RWPE2 (cell line): ENCODE measurements at places on chromosomes 1 and 21.

DNA sequence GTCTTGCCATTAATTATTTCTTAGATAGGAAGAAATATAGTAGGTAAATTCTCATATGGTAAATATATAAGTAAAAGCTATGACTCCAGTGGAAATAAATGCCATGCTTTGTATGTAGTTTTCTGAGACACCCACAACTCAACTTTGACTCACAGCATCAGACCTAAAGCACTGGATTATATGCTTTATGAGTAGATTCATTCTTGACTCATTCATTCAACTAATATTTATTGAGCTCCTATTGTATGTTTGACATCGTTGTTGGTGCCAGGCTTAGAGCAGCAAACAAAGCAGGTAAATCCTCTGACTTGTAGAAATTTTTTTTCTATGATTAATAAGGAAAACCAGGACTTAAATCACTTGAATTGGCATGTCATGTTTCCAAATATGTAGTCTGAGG, 211.4 kb downstream of the PTPRC start:
- no peak for DNase-seq

GRCh38 chr1:86450847-86451246, 17.9 kb upstream of the CLCA1 start:
- DNase-seq: no peak

DNA sequence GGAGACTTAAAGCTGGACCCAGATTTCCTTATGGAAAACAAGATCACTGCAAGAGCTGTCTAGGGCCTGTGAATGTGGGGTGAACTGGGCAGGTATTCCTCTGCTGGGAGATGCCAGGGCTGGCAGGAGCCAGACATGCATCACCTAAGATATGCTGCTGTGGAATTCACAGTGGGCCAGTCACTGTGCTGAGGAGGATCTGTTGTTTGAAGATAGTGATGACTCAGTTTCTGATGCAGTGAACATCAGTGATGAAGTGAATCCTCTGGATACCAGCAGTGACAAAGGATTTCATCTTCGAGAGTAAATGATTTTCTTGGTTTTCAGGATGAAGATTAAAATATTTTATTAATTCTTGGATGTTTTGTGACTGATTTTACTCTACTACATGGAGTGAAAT, 29.9 kb upstream of the CAMSAP2 start:
- no peak for DNase-seq

GRCh38 chr1:3520419-3521378, 66.2 kb downstream of the ARHGEF16 start:
- DNase-seq: no peak

GRCh38 chr1:117838911-117839310, 90.5 kb downstream of the GDAP2 start:
- no peak for DNase-seq

GRCh38 chr1:81733480-81733879, 67.3 kb upstream of the ADGRL2 start:
- DNase-seq: no peak

GRCh38 chr1:101264697-101265096, 27.9 kb downstream of the S1PR1 start:
- DNase-seq: no peak

GRCh38 chr1:152495066-152495675, 15.4 kb upstream of the LCE5A start:
- DNase-seq: no peak

GRCh38 chr1:22530715-22531114, 32.6 kb upstream of the EPHA8 start:
- no peak for DNase-seq

DNA sequence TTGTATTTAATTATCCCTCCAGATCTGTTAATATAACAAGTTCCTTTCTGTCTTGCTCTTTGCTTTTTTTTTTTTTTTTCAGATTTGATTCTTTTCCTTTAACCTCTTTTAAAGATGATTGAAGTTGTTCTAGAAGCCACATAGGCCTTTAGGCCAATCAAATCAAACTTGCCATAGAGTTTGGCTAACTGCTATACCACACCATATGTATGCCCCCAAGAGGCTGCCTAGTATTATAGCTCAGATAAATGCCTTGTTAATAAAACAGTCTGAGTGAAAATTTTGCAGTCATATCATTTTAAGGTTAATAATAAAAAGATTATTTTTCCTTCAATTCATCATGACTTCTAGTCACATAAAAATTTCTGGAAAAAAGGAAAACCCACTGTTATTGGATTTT, 696.0 kb upstream of the CHRM3 start:
- no peak for DNase-seq

DNA sequence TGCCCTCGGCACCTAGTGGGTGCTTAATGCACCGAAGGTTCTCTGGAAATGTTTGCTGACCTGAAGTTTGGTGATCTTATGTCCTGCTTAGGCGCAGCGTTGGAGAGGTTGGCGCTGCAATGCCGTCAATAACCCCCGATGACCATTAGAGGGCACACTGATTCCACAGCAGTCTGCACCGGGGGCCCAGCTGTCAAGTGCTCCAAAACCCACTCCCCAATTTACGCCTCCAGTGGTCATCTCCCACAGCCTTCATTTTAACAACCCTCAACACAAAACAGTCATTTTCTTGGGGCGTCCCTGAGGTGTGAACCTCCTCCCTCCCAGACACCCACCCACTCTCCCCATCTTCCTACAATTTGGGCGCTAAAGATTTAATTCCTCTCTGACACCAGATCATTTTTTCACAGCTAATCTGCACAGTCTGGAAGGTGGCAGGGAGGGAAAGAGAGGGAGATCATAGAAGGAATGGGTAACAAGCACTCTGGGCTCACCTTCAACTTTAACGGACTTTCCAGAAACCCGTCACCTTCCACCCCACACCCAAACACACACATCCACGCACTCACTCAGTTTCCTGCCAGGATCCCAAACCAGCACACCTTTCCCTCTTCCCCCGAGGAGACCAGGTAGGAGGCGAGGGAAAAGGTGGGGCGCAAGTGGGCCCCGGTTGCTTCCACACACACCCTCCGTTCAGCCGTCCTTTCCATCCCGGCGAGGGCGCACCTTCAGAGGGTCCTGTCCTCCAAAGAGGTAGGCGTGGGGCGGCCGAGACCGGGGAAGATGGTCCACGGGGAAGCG, 570 bp upstream of the NPR1 start:
- no peak for DNase-seq

GRCh38 chr1:229553621-229554130, 4.8 kb downstream of the ABCB10 start:
- no peak for DNase-seq

GRCh38 chr21:36684957-36685714, 13.8 kb upstream of the SIM2 start:
- DNase-seq: no peak

GRCh38 chr1:178784131-178784536, 59.1 kb downstream of the RALGPS2 start:
- no peak for DNase-seq

- no peak for DNase-seq
Measured at GRCh38 chr1:61754545-61754944, 12.3 kb downstream of the PATJ start.

GRCh38 chr1:208034135-208034534, 123.2 kb upstream of the CD34 start:
- no peak for DNase-seq

DNA sequence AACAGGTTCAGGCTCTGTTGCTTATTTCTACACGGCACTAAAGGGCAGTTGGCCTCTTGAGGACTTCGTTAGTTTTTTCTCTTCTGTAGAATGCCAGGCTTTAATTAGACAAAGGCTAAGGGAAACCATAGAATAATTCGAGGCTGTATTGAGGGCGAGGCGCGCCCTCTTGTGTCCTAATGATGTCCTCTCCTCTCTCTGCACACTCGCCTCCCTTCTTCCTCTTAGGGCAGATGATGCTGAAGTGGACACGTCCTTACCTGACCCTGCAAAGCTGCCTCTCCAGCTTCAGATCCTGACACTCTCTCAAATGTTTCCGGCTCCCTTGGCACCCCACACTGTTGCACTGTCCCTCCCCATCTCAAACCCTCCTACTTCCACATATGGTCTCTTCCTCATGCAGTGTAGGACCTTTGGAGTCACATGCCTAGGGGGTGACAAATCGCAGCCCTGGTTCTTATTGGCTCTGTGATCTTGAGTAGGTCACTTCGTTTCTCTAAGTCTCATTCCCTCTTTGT, 1.9 kb upstream of the ZSCAN20 start:
- DNase-seq: no peak

GRCh38 chr1:14160781-14161180, 437.7 kb upstream of the KAZN start:
- no peak for DNase-seq
